Activated CD8-positive, alpha-beta T cell treated with anti-CD3 and anti-CD28 coated beads, Interleukin-2, amount 10 ng/mL, durations not matched to agents 7 days and 5 days (primary cell): ENCODE measurements at places on chromosomes 4 and X. TPM values are rescaled to one million over a fixed set of nuclear protein-coding genes. Genes with fewer than 3 reads are reported as not detected.
A peak's percentile ranks its signal among the peaks of the same experiment; 100 is the strongest.

GRCh38 chr4:165369522-165369921 is 9.3 kb upstream of the CPE start:
- DNase-seq, result no peak

GRCh38 chr4:82528074-82528473 is 33.7 kb downstream of the TMEM150C start:
- no peak for DNase-seq

Gene NUDT10
- 0.99 TPM for total RNA-seq

DNA sequence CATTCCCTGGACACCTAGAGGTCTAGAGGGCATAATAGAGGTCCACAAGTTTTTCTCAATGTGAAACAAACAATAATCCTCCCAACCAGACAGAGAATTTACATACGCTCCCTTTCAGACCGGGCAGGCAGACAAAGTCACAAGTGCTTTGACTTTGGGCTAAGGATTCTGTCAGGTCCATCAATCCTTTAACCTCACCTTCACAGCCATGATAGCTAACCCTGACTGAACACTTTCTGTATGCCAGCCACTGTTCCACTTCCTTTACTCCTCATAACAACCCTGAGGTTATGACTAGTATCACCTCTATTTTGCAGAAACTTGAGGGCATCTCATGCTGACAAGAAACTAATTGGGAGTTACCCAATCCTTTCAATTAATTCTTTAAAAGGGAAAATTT is 118.8 kb upstream of the AFF2 start:
- peak; percentile 20 for DNase-seq

Gene SSX2
- total RNA-seq, result not detected

DNA sequence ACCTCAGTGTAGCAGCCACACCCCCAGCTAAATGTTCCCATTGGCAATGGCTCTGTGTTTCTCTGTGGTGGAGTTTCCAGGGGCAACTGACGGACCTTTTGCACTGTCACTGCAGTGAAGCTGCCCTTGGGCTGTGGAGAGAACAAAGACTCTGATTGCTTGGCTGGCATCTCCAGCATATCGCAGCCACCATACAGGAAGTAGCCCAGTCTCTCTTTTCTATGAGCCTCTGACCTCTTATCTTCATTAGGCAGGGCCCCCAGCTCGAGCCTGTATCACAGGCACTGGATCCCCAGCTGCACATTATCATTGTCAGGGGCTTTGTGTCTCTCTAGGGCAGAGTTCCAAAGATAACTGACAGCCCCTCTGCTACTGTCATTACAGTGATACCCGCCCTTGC is 483.5 kb downstream of the ARAP2 start:
- DNase-seq, result no peak

Gene ARHGAP36
- not detected for total RNA-seq

Gene SYTL5
- not detected for total RNA-seq

- DNase-seq, result no peak
Measured at GRCh38 chr4:8067945-8068896, 90.4 kb downstream of the ABLIM2 start.

DNA sequence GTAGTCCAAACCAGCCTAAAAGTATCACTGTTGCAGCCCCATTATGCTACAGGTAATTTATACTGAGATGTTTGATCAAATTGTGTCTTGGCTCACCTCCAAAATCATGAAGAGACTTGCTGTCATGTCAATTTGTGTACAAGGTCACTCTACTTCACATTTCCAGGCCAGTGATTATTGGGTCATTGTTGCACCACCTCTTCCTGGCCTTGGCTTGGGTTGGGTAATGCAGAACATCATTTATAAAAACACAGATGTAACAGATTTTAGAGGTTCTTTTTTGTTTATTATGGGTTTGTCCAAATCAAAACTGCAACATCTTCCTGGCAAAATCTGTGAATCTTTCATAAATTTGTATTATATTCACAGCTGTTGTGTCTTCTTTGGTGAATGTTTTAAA is 459.5 kb downstream of the ANKRD50 start:
- no peak for DNase-seq

GRCh38 chr4:19425146-19425545 is 826.6 kb upstream of the SLIT2 start:
- DNase-seq, result no peak

GRCh38 chr4:76658231-76659102 is 223.4 kb downstream of the SHROOM3 start:
- no peak for DNase-seq

GRCh38 chrX:134883137-134883700 is 107.6 kb upstream of the SMIM10 start:
- DNase-seq, result no peak

DNA sequence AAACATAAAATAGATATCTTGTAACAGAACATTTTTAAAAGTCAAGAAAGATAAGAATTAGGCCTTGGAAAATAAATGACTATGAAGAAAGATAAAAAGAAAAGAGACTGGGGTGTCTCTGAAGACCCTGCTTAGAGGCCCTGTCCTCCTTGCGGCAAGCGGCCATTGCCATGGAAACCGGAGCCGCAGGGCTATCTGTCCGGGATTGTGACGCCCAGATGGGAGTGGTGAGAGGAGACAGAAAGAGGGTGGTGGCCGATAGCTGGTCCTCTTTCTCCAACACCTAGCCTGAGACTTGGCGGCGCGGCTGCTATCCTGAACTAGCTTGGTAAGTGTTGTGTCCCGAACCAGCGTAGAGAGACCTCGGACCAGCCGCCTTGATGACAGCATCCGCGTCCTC is at the start of gene DUSP21:
DUSP21 (plus strand) TSS at position 269 of the 400 bp plus-strand sequence; CDS start at position 381, 112 bp downstream.
- DNase-seq, result no peak

Gene NXF2
- total RNA-seq, result not detected
